CMK (cell line): ENCODE measurements at places on chromosomes 12 and 14.

DNA sequence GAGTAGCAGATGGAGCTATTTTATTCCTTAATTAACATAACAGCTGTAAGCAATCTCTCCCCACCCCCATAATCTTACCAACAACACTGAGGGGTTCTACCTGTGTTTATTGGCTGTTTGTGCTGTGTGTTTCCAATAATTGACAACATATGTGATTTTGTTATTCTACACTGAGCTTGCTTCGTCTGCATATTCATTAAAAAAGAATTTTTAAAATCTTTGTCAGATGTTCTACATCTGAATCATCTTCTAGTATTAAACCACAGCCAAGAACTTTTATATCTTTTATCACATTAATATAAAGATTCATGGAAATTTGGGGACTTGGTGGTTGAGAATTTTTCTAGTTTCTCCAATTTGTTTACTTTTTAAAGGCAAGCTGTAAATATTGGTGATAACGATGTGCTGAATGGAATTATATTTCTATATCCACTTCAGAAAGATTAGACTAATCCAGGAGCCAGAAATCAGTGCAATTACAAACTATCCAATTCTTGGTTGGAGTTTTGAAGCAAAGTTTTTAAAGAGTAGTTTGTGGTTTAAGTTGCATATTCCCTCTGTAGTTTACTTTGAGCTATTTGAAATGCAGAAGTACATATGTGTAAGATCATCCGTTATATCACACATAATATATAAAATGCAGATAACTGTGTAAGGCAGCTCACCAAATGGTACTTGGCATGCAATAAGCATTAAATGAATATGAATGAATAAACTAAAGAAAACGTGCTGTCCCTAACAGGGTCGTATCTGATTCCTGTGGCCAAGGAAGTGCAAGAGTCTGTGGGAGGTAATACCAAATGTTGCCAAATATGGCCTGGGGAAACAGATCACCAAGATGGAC, 206.9 kb downstream of the PELI2 start:
- DNase-seq, result no peak

GRCh38 chr14:76267322-76268046, 108.5 kb upstream of the ESRRB start:
- DNase-seq, result no peak

DNA sequence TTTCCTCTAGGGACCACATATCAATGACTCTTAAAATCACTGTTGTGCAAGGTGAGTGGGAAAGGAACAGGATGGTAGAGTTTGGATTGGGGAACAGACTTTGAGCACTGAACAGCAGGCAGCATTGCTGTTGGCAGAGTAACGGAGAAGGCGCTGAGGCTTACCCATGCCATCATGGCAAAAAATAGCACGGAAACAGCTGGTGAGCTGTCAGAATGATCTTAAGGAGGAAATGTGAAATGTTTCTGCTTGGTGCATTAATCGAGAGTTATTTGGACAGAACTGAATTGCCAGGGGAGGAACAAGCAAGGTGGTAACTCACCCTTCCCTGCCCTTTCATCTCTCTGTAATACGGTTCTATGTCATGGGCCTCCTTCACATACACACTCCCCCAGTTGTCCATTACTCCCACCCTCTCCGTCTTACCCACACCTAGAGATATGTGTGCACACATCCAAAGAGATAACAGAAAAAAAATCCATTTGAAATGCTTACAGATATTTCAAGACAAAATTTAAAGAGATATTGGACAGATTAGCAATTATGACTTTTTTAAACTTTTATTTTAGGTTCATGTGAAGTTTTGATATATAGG, 572.5 kb downstream of the DIO2 start:
- no peak for DNase-seq

- DNase-seq, result no peak
Observed at GRCh38 chr12:100752841-100753240, 41.7 kb upstream of the ANO4 start.

- no peak for DNase-seq
Observed at GRCh38 chr12:89551747-89552146, 25.9 kb upstream of the POC1B start.
